Naive B cell (primary cell): ENCODE measurements at places on chromosomes 5 and 9. TPM values are rescaled to one million over a fixed set of nuclear protein-coding genes. Genes with fewer than 3 reads are reported as not detected.

Gene FOXD1
- not detected for polyA plus RNA-seq

Gene PPP1R26
- polyA plus RNA-seq, result not detected

Gene LRRC19
- 0.44 TPM for polyA plus RNA-seq

Gene HSPA4
- 113 TPM for polyA plus RNA-seq

Gene ANKRD31
- polyA plus RNA-seq, result 0.09 TPM

Gene PAEP
- not detected for polyA plus RNA-seq

Gene TNIP1
- 68.2 TPM for polyA plus RNA-seq

- no peak for DNase-seq
Measured at GRCh38 chr9:123724211-123724796, 205.6 kb downstream of the DENND1A start.

DNA sequence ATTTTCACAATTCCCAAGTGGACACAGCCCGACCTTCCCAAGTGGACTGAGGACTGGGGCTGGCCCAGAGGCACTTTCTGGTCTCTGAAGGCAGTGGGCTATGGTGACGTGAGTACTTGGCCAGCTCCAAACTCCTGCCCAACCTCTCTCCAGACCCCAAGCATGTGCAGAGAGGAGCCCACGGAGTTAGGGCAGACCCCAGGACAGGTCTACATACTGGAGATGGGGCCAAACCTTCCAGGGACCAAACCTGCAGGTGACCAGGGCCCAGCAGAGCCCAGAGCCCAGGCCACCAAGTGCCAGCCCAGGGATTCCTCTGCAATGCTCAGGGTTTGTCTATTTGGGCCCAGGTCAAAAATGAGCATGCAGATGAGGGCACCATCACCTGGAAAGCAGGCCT lies 15.3 kb downstream of the BRD3 start:
- no peak for DNase-seq

- peak; percentile 50 for DNase-seq
Measured at GRCh38 chr5:74640954-74641734, 616 bp upstream of the ENC1 start.

GRCh38 chr5:36243653-36244052 lies 1.9 kb upstream of the NADK2 start:
- no peak for DNase-seq

DNA sequence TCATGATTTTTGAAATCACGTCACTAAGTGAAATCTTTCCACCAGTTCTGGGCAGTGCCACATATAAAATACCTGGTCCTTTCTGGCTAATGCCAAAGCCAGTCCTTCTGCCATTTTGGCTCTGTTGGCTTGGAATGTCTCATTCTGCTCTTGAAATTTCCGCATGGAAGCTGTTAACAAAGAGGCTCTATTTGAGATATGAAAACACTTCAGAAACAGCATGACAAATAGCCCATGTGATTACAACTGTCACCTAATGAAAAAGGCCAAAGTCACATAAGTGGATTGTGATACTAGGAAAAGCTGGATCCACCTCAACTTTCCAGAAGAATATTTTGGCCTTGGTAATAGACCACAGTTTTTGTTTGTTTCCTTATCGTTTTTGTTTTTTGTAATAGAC lies 12.8 kb downstream of the GOLGA1 start:
- no peak for DNase-seq

- no peak for DNase-seq
Measured at GRCh38 chr5:35545190-35545589, 72.5 kb upstream of the SPEF2 start.

DNA sequence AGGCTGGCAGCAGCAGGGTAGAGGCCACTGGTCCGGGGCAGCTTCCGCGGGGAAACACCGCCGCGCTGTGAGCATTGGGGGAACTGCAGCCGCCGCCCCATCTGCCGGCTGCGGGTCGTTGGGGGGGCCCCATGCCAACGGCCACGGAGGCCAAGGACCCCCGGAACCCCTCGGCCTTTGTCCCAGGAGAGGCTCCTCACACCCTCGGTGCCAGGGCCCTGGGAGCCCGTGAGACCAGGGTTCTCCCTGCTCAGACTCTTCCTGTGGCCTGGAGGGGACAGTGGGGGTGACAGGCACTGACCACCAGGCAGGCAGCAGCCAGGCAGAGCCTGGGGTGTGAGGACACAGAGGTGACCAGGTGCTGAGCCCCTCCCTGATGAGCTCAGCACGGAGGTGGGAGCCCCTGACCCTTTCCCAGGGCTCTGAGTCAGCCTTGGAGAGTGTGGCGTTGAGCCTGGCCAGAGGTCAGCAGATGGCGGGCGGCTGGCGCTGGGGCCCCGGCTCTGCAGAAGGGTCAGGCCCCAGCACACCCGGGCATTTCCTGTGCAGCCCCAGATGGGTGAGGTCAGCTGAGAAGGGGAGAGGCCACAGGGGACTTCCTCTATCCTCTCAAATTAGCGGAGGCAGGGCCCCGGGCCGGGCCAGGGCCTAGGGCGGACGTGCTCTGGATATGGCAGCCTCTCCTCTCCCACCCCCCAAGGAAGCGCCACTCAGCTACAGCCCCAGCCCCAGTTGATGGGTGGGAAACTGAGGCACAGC lies 17.9 kb upstream of the EGFL7 start:
- DNase-seq, result peak; percentile 78

- no peak for DNase-seq
Measured at GRCh38 chr5:180604271-180604670, 13.0 kb upstream of the SCGB3A1 start.

DNA sequence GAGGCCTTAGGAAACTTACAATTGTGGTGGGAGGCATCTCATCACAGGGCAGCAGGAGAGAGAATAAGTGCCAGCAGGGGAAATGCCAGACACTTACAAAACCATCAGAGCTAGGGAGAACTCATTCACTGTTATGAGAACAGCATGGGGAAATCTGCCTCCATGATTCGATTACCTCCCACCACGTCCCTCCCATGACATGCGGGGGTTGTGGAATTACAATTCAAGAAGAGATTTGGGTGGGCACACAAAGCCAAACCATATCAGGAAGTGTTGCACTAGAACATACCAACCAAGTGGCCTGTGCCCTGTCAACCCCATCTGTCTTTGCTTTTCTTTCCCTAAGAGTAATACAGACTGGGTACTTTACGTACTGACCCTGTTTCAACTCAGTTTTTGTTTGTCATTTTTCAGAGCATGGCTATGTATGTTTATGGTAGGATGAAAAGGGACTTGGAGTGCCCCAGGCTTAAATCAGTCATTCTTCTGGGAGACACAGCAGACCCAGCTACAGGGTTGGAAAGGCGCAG lies 58.3 kb upstream of the TGFBR1 start:
- DNase-seq, result no peak

DNA sequence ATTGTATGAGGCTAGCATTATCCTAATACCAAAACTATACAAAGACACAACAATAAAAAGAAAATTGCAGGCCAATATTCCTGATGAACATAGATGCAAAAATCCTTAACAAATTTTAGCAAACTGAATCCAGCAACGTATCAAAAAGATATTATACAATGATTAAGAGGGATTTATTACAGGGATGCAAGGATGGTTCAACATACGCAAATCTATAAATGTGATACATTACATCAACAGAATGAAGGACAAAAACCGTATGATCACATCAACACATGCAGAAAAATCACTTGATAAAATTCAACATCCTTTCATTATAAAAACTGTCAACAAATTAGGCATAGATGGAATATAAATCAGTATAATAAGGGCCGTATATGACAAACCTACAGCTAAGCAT lies 27.1 kb upstream of the ARL15 start:
- no peak for DNase-seq

DNA sequence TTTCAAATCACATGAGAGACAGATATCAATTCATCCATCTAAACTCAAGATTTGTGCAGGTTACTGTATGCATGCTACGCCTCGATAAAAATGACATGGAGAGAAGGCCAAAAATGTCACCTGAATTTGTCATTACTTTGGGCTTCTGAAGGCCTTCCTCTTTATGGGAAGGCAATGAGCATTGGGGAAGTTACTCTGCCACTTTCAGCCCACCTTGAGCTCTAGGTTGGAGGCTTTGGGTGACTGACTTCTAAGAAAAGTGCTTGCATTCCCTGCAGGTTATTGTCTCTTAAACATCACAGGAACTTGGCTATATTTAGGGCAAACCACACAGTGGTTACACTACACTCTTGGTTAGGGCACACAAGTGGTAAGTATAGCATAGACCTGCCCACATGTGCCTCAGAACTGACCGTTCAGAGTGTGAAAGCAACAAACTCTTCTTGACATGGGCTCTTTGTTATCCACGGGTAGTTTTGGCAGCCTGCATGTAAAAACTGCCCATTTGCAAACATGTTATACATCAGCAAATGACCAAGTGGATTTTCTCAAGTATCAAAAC lies 169.5 kb downstream of the ZNF608 start:
- DNase-seq, result peak; percentile 18

DNA sequence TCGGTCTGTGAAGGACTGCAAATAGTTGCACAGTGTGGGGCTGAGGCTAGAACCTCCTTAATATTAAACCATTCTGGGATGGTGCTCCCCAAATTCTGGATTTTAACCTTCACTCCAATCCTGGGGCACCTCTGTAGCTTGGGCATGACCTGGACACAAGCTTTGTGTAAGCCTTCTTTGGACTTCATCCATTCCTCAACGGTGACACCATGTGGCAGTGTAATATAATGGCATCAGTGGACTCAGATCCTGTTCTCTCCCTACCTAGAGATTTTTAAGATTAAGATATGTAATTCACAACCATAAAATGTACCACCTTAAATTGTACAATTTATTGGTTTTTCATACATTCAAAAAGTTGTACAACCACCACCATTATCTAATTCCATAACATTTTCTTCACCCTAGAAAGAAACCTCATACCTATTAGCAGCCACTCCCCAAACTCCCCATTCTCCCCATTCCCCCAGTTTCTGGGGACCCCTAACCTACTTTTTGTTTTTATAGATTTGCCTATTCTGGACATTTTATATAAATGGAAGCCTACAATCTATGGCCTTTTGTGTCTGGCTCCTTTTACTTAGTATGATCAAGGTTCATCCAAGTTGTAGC lies 4.8 kb upstream of the PLGRKT start:
- peak; percentile 31 for DNase-seq
